NCI-H460 (cell line): ENCODE measurements at places on chromosomes 13 and 19. TPM values are rescaled to one million over a fixed set of nuclear protein-coding genes. Genes with fewer than 3 reads are reported as not detected.
A peak's percentile ranks its signal among the peaks of the same experiment; 100 is the strongest.

ICAM5 gene
- 1.9 and 2.1 TPM in 2 replicates for total RNA-seq

SACS gene
- 30.1 and 35.7 TPM in 2 replicates for total RNA-seq

GRCh38 chr13:45817833-45818232 lies 33.7 kb downstream of the SIAH3 start:
- no peak for DNase-seq

- DNase-seq = no peak
Measured at GRCh38 chr19:13024126-13024950, 29.1 kb downstream of the NFIX start.

NPHS1 gene
- not detected in 2 replicates for total RNA-seq

- no peak for DNase-seq
Measured at GRCh38 chr13:80452279-80452678, 111.4 kb upstream of the SPRY2 start.

DNA sequence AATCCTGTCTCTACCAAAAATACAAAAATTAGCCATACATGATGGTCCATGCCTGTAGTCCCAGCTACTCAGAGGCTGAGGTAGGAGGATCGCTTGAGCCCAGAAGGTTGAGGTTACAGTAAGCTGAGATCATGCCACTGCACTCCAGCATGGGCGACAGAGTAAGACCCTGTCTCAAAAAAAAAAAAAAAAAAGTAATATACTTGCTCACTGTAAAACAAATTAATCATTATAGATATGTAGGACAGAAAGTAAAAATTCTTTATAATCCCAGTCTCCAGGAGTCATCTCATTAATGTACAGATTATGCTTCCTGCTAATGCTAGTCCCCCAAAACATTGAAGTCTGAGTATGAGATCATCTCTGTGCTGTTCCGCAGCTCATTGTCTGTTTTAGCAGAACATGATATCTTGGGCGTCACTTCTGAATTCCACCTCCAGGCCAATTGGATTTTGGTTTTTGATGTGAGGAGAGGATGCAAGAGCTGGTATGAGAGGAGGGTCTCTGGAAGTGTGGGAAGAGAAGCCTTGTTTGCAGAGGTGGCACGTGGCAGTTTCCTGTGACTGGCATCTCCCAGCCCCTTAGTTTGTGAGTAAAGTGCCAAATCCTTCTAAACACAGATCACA lies 75.4 kb upstream of the NPAS1 start:
- no peak for DNase-seq

- DNase-seq = no peak
Measured at GRCh38 chr13:30696278-30697176, 38.8 kb upstream of the ALOX5AP start.

GRCh38 chr19:16116067-16116466 lies 4.4 kb downstream of the RAB8A start:
- no peak for DNase-seq

TGFBR3L gene
- 6.0 and 10.9 TPM in 2 replicates for total RNA-seq

IGLON5 gene
- 0.66 TPM in 1 of 2 replicates, not detected in the other for total RNA-seq

SIAH3 gene
- total RNA-seq = not detected in 2 replicates

B3GNT8 gene
- total RNA-seq = not detected in 2 replicates

ZNF563 gene
- total RNA-seq = not detected in 2 replicates

- DNase-seq = no peak
Measured at GRCh38 chr13:85277748-85278147, 521.5 kb downstream of the SLITRK6 start.

GRCh38 chr19:45952686-45953505 lies 20.8 kb downstream of the NOVA2 start:
- peak; percentile 33 for DNase-seq

DNA sequence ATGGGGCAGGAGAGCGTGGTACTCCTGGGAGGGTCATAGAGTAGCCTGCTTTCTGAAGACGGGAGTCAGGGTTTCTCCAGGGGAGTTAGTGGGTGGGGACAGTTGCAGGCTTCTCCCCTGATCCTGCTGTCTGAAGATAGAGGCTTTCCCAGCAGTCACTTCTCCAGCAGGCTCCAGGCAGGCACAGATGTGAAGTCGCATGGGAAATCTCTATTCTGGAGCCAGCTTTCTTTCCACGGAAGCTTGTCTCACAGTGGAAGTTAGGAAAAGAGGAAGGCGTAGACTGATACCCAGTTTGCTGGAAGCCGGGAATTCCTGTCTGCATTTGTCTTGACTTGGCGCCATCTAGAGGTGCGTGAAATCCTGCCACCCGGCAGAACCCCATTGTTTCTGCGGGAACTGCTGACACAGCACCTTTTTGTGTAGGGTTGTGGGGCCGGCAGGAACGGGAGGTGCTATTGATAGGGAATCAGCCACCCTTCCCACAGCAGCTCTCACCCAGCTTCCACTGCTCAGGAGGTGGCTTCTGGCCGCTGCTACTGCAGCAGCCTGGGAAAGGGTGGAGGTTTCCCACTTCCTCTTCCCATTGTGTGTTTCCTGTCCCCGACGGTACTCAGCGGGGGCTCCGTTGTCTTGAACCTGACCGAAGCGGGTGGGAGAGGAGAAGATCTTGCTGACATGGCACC lies 28.5 kb upstream of the NPAS1 start:
- DNase-seq = peak; percentile 68

- no peak for DNase-seq
Measured at GRCh38 chr13:42417626-42418025, 145.7 kb downstream of the AKAP11 start.

DNA sequence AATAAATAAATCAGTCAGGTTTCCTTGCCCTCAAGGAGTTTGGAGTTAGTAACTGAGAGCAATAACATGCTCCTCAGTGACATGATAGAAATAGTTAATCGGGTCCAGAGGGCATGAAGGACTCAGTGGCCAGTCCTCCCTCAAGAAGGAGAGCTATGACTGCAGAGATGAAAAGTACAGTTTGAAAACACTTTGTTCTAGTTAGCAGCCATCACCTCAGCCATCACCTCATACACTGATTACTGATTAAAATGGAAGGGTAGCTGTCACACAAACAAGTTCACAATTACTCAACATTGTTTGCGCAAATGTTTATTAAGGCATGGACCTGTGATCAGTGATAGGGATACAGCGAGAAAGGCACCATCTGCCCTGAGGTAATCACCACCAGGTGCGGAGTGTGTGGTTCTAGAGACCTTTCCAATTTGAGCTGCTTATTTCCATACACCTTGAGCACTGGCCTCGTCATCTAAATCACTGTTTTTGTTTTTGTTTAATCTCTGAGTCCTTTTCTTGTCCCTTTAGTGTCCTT lies 85.3 kb upstream of the RAP2A start:
- DNase-seq = no peak

- no peak for DNase-seq
Measured at GRCh38 chr13:43389573-43389972, 366.2 kb downstream of the DNAJC15 start.

ZIC5 gene
- total RNA-seq = 4.4 and 4.9 TPM in 2 replicates

- no peak for DNase-seq
Measured at GRCh38 chr13:88627071-88627470, 955.9 kb downstream of the SLITRK5 start.

DNA sequence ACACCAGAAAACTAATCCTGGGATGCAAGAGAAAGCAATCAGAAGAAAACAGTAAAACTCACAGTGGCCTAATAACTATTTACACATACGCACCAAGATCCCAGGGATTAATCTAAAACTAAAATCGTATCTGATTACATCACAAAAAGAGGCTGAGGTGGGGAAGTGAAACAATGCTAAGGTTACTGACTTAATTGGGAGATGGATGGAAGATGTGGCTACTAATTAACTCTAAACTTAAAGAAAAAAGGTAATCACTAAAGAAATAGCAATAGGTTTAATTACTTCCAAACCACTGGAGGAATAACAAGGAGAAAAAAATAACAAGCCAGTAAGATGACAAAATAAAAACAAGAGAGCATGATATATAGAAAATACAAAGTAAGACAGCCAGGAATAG lies 50.4 kb downstream of the NUFIP1 start:
- DNase-seq = no peak

GRCh38 chr13:87078947-87079795 lies 592.0 kb upstream of the SLITRK5 start:
- DNase-seq = no peak

GRCh38 chr13:85608255-85608829 lies 190.9 kb downstream of the SLITRK6 start:
- no peak for DNase-seq

DNA sequence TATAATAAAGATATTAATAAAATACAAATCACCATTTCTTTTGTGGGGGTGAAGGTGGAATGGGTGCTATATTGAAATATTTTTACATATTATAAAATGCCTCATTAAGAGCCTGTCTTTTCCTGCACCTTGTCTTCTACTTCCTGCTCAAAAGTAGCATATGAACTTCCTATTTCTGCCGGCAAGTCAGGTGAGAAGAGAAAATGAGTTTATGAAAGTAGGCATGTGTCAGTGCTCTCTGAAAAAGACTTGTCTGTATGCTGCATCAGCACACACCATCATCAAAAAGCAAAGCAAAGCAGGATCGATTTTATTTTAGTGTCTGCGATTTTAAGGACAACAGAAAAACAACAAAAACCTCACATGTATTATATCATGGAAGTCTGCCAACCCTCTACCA lies 114.2 kb downstream of the RAP2A start:
- DNase-seq = no peak

CD177 gene
- total RNA-seq = not detected in 2 replicates

LGI4 gene
- total RNA-seq = 0.12 TPM in 1 of 2 replicates, not detected in the other
